Muscle of back (tissue), 13 donors: ENCODE measurements at places on chromosomes 7 and 10. TPM values are rescaled to one million over a fixed set of nuclear protein-coding genes. Genes with fewer than 3 reads are reported as not detected.
A peak's percentile ranks its signal among the peaks of the same experiment; 100 is the strongest.

DNA sequence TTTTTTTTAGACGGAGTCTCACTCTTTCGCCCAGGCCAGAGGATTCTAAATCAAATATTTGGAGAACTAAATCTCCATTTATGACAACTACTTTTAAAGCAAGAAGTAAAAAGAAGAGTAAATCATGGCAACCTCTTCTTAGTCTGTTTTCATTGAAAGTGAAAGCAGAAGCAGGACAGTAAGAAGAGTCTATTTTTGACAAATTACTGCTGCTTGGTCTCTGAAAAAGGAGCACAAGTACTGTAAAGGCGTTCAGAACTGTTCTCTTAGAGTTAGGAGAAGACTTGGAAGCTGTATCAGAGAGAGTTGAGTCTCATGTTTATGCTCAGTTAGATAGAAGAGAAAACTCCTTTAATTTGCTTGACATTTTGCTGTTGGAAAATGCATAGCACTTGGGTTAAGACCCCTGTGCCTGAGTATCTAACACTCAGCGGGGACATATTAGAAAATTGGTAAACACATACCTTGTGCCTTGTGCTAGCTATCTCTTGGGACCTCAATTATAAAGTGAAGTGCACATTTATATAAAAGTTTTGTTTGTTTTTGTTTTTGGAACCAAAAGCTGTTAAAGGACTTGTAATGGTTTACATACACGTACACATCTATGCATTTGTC is 433.0 kb downstream of the ANKRD7 start:
- no peak for DNase-seq

ZNF25 gene
- 13.5 TPM for polyA plus RNA-seq

DNA sequence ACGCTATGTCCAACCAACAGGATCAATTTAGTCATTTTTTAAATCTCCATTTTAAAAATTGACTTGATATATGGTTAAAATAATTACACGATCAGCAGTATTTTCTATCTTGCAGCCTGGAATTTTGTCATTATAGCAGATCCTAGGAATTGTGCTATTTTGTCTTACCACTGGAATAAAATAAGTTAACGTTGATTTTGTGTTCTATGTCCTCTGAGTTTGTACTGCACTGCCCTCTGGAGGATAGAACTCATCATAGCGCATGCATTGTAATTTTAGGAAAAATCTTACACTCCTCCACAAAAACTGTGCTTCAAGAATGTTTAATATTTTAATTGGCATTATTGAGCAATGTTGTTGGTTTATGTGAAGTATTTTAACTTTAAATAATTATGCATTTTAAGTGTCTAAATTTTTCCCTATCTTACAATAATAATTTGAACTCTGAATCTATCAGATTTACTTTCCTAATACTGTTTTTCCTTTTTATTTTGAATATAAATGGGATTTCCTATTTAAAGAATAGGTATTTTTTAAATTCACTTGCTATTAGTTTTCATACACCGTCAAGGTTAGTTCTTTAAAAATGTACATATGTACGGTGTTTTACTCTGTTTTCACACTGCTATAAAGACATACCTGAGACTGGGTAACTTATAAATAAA is 220.1 kb downstream of the PPP1R3A start:
- DNase-seq: peak; percentile 22

DNA sequence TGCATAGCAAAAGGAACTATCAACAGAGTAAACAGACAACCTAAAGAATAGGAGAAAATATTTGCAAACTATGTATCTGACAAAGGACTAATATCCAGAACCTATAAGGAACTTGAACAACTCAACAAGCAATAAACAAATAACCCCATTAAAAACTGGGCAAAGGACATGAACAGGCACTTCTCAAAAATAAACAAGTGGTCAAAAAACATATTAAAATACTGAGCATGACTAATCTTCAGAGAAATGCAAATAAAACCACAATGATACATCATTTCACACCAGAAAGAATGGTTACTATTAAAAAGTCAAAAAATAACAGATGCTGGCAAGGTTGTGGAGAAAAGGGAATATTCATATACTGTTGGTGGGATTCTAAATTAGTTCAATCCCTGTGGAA is 17.1 kb downstream of the MAGI2 start:
- DNase-seq: no peak

DNA sequence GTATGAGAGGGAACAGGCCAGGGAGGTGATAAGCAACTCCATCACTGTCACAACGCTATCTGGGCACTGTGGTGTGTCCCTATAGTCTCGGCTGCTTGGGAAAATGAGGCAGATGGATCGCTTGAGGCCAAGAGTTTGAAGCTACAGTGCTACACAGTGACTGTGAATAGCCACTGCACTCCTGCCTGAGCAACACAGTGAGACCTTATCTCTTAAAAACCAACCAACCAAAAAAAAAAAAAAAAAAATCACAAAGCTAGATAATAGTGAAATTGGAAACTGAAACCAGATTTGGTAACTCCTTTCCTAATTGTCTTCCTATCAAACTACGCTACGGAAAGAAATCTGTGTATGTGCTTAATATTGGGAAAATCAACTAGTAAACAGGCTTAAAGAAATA is 14.1 kb downstream of the MICU1 start:
- DNase-seq: no peak

GRCh38 chr7:116164552-116165306 is 45.6 kb upstream of the TES start:
- no peak for DNase-seq

DNA sequence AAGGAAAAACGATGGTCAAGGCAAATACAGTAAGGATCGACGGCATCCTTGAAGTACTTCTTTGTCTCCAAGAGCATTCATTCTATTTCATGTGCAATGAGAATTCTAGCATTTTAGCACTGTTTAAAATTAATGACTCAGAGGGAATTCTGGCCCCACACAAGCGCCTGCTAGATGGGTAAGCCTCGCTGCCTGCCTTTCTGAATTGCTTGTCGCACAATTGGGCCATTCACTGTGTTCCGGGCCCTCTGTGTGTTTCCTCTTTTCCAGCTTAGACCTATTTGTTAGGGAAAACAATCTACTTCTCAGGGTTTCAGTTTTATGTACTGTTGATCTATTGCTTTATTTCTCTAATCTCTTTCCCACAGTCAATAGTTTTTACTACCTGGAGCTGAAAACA is 204.7 kb upstream of the ZNF32 start:
- DNase-seq: no peak

PAX4 gene
- not detected for polyA plus RNA-seq

DNA sequence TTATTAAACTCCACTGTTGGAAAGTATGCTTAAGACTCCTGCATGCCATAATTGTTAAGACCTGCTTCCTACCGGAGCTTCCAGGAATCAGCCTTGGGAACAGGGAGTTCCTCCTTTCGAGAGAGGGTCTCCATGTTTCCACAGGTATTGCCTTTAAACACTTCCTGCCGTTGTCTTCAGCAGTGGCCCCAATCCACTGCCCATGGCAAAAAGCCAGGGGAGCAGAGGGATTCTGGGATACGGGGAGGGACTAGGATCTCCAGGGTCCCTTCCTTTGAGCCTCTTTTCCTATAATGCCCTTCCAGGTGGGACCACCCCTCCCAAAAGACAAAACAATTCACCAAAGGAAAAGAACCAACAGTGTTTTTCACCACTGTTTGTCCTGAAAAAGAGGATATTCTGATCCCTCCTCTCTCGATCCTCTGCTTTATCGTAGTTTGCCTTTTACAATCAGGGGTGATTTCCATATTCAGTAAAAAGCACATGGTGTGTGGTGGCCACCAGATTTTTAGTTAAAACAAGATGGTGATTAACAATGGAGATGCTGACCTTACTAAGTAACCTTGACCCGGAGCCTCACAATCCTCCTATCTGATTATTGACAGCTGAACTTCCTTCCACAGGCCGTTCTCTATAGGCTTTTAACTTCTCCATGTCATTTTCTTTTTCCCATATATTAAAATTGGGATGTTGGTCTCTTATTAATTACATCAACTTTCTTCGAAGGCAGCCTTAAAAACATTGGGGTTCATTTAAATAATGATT is 36.0 kb downstream of the LRRC72 start:
- no peak for DNase-seq

DNA sequence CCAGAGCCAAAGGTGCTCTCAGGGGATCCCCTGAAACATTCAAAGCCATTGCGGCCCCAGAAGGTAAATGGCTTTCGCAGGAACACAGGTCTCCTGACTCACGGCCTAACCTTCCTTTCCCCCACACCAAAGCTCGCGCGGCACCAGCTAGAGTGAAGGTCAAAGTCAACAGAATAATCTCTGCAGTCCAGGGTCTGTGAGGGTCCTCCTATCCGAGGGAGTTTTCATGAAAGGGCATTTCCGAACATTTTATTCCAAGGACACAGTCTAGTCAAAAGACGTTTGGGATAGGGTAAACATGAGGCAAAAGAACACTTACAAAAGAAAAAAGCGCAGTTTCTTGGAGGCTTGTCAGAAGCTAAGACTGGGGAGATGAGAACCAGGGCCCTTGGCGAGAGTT is 559 bp upstream of the STEAP2 start:
- no peak for DNase-seq

DNA sequence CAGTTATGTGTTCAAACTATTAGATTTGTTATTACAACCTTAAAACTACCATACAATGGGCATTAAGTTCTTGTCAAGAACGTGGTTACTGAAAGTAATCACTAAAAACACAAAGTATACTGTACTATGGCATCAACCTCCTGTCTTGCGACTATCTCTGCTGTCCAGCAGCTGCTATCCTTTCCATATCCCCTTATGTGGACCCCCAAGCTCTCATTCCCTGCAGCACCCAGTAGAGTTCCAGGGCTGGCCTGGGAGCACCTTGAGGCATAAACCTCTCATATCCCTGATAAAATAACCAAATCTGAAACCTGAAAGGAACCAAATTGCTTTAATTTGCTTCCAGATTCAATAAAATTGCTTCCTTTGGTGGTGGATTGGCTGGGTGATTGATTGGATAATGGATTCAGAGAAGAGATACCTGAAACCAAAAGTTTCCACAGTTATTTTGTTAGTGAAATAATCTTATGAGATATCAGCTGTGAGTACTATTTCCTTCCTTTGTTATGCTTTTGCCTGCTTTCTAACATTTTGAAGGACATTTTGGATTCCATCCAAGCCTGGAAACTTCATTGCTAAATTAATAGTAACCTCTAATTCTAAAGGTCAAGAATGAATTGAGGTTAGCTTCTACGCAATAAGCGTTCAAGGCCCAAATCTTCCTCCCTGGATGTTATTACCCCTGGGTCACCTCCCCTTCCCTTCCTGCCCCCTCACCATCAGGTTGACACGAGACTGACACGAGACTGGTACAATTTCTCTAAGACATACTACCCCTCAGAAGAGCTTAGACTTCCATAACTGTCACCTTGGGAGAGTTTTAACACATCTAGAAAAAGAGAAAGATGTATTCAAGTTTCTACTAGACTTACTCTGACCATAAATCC is 48.8 kb downstream of the RELN start:
- no peak for DNase-seq

- no peak for DNase-seq
These were observed 7.0 kb upstream of the LRIT2 start for GRCh38 chr10:84232376-84232775.

- no peak for DNase-seq
These were observed 26.2 kb downstream of the MTPN start for GRCh38 chr7:135950972-135951371.

TMEM229A gene
- polyA plus RNA-seq: 0.18 TPM
